ENCODE measurements at places on chromosomes 2 and 18. TPM values are rescaled to one million over a fixed set of nuclear protein-coding genes. Genes with fewer than 3 reads are reported as not detected.

Gene OTOS
- 3.5 TPM for polyA plus RNA-seq

Gene MYO7B
- 0.46 TPM for polyA plus RNA-seq

Gene RGPD4
- polyA plus RNA-seq: not detected

Gene C2orf92
- polyA plus RNA-seq: 2.0 TPM

Gene VWC2L
- 0.29 TPM for polyA plus RNA-seq

Gene MBP
- polyA plus RNA-seq: 8,940 TPM

Gene MYL12A
- 89.2 TPM for polyA plus RNA-seq

- no peak for DNase-seq
Observed at GRCh38 chr18:36580266-36580665, 248.5 kb downstream of the TPGS2 start.

- DNase-seq: no peak
Observed at GRCh38 chr2:43566461-43566729, 29.4 kb downstream of the THADA start.

- no peak for DNase-seq
Observed at GRCh38 chr2:239264492-239264837, 136.4 kb downstream of the HDAC4 start.

DNA sequence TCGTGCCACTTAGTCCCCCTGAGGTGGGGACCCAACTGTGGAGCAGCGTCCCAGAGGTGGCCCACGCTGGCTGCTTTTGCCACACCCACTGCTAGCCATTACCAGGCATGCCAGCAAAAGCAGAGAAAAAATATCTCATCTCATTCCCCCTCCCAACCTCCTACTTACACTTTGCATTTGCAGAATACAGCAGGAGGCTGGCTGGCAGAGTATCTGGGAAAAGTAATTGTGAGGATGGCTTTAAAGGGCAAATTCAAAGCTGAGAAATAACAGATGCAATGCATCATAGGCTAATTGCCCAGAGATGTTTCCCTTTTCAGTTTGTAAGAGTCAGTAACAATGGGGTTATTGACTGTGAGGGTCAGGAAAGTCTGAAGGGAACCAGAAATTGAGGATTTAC is 438.1 kb upstream of the DSEL start:
- DNase-seq: peak; percentile 17

GRCh38 chr2:125707611-125708010 is 948.3 kb upstream of the GYPC start:
- peak; percentile 91 for DNase-seq

- DNase-seq: no peak
Observed at GRCh38 chr18:78517328-78517727, 462.3 kb upstream of the SALL3 start.

GRCh38 chr2:3192920-3193319 is 184.7 kb downstream of the EIPR1 start:
- no peak for DNase-seq

DNA sequence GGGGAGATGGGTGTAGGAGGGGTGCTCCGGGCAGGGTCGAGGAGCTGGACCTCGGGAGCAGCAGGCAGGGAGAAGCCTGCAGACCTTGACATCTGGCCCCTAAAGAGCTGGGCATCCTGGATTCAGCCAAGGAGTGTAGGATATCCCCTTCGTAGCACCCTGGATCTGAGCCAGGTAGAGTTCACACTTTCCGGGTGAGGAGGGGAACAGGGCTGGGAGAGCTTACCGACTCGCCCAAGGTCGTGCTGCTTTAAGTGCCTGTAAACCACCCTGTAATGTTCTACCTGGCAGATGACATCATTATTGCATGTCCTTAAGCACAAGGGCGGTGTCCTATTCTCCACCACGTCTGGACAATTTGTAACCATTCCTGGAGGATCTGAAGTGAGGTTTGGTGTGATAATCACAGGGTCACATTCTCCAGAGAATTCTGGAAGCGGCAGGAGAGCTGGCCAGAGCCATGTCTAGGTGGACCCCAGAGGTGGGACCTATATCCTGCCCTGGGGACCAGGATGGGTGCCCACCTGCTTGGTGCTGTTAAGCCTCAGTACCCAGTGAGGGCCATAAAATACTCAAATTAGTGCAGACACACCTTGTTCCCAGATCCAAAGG is 14.6 kb downstream of the ITM2C start:
- no peak for DNase-seq

- peak; percentile 38 for DNase-seq
Observed at GRCh38 chr2:182132605-182133004, 147.0 kb downstream of the PPP1R1C start.

GRCh38 chr2:45614330-45614729 is 3.3 kb upstream of the SRBD1 start:
- no peak for DNase-seq

Data from brain (organoid and tissue), 16 donors.